ENCODE measurements at places on chromosomes 16 and 17. TPM values are rescaled to one million over a fixed set of nuclear protein-coding genes. Genes with fewer than 3 reads are reported as not detected.

DNA sequence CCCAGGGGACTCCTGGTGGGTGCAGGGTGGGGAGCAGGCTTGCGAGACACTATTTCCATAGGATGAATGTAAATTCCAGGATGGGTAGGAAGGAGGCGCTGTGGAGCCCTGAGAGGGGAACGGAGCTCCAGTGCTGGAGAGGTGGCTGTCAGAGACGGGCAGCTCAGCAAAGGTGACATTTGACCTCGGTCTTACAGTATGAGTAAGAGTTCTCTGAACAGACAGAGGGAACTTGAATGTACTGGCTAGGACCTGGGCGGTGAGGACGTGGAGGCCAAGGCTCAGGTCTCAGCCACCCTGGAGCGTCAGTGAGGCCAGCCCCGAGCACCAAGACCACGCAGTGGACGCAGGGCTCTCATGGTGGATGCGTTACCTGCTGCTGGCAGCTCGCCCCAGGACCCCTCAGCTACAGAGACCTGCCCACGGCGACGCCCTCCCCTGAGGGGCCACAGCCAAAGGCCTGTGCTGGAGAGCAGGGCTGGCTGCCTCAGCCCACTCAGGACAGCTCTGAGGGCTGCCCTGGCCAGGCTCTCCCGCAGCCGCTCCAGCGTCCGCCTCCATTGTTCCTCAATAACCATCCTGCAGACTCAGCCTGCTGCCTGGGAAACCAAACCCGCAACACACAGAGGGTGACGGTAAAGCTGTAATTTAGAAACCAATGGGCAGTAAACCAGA, 65.9 kb upstream of the TNRC6C start:
- DNase-seq, result no peak

GRCh38 chr17:40419559-40420331, 2.0 kb upstream of the TOP2A start:
- no peak for DNase-seq

DNA sequence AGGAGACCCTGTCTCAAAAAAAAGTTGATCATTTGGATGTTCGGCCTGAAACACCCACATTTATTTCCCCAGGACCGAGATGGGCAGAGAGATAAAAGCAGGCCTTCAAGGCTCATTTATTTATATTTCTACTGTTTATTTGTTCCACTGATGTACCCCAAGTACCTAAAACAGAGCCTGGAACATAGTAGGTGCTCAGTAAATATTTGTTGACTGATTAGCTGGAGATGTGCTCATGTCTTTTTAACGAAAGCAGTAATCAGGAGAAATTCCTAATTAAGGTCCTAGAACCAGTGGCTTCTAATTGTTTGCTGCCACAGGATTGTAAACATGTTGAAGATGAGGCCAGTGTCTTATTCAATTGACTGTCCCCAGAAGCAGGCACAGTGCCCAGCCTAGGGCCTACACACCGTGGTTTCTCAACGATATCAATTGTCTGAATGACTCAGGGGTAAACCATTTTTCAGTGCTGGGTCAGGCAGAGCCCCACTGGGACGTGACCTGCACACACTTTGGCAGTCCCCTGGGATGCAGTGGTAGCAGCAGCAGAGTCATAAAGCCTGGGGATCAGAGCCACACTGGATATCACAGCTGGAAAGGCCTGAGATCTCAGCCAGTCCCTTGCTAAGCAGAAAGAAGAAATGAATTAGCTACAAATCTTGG, 34.8 kb downstream of the SOST start:
- no peak for DNase-seq

DNA sequence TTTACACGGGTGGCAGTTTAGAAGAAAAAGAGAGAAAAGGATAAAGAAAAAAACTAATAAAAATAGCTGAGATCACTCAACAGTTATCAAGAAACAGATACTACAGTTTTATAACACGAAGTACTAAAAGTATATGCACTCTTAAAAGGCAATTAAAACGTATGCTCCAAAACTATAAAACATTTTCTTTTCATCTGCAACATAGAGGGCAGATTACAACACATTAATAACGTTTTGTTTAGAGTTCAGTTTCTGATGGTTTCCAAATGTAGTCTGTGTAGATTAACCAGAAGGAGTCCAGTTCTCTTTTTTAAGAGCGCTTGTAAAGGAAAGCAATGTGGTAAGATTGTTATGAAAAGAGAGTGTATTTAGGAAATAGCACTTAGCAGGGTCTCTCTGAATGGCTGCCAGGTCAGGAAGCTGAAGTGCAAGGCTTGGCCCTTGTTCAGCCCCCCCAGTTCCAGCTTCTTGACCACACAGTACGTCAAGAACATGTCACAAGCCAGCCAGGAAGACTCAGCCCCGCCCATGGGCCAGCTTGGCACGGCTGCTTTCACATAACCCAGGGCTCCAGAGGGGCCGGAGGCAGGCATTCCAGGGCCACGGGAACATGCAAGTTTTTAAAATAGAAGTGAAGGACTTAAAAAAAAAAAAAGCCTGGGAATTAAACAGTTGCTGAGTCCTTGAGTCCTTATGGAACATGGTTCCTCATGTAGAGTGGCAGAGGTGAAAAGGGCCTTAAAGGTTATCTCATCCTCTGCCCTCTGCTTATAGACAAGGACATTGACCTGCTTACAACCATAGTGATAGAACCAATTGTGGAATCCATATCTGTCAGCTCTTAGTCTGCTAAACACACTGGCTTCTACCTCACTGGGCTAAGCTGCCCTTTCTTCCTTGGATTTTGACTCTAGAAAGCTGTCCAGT, 147.4 kb upstream of the TBX2 start:
- DNase-seq, result peak; percentile 59

DNA sequence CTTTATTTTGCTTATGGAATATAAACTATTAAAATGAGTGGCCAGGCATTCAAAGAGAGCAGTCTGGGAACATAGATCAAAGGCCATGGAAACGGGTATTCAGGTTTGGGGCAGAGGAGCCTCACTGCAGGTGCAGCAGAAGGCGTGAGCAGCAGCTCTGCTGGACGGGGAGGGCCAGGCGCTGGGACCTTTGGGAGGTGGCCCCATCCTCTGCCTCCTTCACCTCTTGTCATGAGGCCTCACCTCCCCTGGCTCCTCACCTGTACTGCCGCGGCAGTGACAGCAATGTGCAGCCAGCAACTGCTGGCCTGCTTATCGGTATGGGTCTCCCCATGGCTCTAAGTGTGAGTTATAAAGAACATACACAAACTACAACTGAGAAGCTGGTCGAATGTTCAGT, 109.4 kb downstream of the CDK5R1 start:
- no peak for DNase-seq

- DNase-seq, result no peak
These were observed 8.5 kb downstream of the CHTF8 start for GRCh38 chr16:69123910-69124309.

- no peak for DNase-seq
These were observed 78.0 kb upstream of the CBX4 start for GRCh38 chr17:79916991-79917901.

DNA sequence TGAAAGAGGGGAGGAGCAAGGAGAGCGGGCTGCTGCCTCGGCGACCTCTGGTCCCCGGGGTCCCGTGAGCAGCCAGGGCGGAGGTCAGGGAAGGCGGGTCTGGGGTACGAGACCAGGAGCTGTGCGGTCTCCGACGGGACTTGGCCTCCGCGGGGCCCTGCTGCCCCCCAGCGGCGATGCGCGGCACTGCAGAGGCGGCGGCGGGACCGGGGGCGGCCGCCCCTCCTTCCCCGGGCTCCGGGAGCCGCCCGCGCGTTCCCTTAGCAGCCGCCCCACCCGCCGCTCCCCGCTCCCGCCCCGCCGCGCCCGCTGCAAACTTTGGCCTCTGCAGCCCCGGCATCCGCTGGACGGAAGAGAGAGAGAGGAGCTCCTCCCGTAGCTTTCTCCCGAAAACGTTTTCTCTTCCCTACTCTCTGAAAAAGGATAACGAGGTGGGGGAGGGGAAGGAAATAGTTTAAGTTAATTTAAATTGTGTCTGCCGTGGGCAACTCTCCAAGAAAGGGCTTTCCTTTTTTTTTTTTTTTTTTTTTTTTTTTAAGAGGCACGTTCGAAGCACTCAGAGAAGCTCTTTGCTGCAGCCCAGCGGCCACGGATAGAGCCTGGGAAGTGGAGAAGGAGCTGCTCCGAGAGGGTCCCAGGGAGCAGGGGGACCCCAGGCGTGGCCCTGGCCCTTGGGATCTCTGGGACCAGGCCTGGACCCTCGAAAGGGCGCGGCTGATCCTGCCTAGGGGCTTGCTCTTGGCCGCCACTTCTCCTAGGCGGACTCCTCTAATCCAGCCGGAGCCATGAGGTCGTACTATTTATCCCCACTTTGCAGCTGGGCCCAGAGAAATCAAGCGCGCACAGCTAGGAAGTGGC, 43.2 kb downstream of the C16orf82 start:
- peak; percentile 52 for DNase-seq

DNA sequence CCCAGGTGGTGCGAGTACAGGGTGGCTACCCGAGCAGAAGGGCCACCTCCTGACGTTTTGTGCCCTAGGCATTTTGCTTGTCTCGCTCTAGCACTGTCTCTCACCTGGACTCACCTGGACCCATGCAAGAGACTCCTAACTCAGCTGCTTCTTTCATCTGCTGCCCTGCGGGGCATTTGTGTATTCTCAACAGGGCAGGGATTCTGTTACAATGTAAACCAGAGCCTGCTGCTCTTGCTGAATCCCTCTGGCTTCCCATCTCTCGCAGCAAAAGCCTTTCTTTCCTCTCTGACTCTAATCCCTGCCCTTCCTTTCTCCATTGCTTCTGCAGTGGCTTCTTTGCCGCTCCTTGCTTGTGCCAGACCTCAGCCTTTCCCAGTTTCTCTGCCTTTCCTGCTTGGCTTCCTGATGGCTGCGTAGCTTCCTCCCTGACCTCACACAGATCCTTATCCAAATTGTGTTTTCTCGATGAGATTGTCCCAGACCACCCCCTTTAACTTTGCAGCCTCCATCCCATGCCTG, 10.2 kb downstream of the ARSG start:
- peak; percentile 33 for DNase-seq

GRCh38 chr16:56277075-56277474, 85.8 kb downstream of the GNAO1 start:
- peak; percentile 34 for DNase-seq

DNA sequence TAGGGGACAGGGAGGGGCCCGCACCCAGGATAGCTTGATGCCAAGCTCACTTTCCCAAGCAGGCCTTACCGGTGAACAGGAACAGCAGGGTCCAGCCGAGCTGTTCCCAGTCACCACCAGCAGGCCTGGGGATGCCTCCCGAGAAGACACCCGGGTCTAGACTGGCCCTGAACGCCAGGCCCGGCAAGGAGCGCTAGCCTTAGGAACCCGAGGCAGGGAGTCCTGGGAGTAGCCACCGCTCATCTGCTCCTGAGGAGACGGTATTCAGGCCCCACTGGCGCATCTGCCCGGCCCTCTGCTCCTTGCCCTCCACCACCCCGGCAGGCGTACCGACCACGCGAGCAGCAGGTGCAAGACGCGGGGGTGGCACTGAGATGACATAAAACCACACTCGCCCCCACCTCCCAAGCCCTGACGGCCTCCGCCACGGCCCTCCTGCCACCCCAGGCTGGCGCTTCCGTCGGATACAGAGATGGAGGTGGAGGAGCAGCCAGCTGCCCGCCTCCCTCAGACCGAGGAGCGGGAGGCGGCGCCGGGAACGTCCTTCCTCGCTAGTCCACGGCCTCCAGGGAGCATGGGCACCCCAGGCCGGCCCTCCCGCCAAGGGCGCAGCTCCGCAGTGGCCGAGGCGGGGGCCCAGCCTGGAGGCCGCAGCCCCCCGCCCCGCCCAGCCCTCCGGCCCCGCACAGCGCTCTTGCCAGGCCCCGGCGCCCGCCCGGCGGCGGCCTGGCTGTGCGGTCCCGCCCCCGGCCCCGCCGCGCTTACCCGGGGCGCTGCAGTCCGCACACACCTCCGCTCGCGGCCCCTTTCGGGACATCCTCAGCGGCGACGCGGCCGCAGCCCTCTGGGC, 661 bp downstream of the GIT1 start:
- no peak for DNase-seq

DNA sequence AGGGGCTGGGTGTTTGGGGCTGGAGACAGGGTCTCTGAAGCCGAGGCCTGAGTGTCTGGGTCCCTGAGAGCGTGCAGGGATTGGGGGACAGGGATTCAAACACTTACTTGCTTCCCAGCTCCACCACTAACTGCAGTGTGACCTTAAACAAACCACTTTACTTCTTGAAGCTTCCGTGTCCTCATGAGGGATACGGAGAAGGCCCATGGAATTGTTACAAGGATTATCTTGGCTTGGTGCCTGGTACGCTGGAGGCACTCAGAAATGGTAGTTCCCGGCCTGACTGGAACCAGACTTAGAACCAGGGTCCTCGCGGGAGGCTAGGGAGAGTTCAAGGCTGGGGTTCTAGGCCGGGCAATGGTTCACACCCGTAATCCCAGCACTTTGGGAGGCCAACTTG, 2.9 kb upstream of the CXCL16 start:
- no peak for DNase-seq

- no peak for DNase-seq
These were observed 100.5 kb upstream of the HS3ST3A1 start for GRCh38 chr17:13702266-13702665.

DNA sequence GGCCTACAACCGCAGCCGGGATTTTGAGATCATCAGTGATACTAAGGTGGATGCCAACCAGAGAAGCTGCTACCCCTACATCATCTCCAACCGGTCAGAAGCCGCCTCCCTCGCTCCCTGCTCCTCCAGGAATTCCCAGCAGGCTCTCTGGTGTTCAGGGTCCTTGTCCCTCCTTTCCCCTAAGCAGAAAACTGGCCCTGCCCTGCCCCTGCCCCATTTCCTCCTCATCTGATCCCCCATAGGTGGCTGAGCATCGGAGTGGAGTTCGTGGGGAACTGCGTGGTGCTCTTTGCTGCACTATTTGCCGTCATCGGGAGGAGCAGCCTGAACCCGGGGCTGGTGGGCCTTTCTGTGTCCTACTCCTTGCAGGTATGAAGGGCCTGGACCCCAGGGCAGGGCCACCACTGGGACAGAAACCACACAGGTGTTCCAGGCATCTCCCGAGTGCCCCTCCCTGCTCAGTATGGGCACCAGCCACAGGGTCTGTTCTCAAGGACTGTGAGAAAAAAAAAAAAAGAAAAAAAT, 29.8 kb downstream of the ANKRD40 start:
- no peak for DNase-seq

Gene KRT32
- total RNA-seq, result 0.73 TPM

Gene NEURL4
- 17.4 TPM for total RNA-seq

Gene GRIN2A
- total RNA-seq, result not detected

Gene ULK2
- total RNA-seq, result 22.1 TPM

Measured in breast epithelium (tissue), 4 donors.